NCI-H1092 (cell line): ENCODE measurements at places on chromosomes 2 and 18.
A peak's percentile ranks its signal among the peaks of the same experiment; 100 is the strongest.

- no peak for DNase-seq
These were observed 4.9 kb downstream of the STAT4 start for GRCh38 chr2:191145769-191146471.

- DNase-seq, result no peak
These were observed 11.8 kb downstream of the CHRNA1 start for GRCh38 chr2:174752403-174753037.

DNA sequence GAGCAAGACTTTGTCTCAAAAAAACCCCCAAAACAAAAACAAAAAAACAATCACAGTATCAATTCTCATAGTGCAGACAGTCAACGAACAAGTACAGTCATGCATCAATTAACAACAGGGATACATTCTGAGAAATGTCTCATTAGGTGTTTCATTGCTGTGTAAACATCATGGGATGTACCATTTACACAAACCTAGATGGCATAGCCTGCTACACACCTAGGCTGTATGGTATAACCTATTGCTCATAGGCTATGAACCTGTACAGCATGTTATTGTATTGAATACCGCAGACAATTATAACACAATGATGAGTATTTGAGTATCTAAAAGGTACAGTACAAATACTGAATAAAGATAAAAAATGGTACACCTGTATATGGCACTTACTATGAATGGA lies 67.8 kb upstream of the LMAN1 start:
- DNase-seq, result no peak

GRCh38 chr2:218259099-218259961 lies 1.5 kb upstream of the GPBAR1 start:
- DNase-seq, result no peak

GRCh38 chr18:55290898-55291297 lies 297.1 kb downstream of the TCF4 start:
- DNase-seq, result no peak

GRCh38 chr2:204051476-204051875 lies 114.9 kb downstream of the ICOS start:
- no peak for DNase-seq

GRCh38 chr18:77373730-77374445 lies 124.2 kb downstream of the GALR1 start:
- no peak for DNase-seq

GRCh38 chr18:52678551-52678950 lies 338.6 kb downstream of the DCC start:
- DNase-seq, result no peak

DNA sequence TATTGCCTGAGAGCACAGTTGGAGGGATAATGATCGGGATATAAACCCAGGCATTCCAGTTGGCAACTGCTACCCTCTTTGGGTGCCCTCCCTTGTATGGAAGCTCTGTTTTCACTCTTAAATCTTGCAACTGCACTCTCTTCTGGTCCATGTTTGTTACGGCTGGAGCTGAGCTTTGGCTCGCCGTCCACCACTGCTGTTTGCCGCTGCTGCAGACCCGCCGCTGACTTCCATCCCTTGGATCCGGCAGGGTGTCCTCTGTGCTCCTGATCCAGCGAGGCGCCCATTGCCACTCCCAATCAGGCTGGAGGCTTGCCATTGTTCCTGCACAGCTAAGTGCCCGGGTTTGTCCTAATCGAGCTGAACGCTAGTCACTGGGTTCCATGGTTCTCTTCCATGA lies 60.7 kb downstream of the HAUS1 start:
- no peak for DNase-seq

DNA sequence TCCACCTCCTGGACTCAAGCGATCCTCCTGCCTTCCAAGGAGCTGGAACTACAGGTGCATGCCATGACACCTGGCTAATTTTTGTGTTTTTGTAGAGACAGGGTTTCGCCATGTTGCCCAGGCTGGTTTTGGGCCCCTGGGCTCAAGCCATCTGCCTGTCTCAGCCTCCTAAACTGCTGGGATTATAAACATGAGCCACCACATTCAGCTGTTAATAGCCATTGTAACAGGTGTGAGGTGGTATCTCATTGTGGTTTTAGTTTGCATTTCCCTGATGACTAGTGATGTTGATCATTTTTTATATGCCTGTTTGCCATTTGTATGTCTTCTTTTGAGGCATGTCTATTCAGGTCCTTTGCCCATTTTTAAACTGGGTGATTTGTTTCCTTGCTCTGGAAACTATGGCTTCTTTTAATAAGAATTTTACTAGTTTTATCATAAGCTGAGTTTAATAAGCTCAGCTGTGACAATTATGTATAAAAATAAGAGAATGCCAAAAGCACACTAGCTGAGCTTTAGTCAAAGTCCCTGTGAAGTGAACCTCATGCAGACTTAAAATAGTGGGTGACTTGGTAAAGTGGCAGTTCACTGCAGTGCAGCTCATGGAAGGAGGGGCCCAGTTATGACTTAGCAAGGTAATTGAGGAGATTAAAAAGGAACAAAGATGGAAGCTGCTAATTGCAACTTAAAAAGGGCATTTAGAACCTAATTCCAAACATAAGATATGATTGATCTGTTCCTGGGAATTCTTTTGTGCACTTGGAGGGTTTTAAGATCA lies 465.1 kb downstream of the TGIF1 start:
- DNase-seq, result no peak

- DNase-seq, result no peak
These were observed 27.0 kb downstream of the TMEM182 start for GRCh38 chr2:102788885-102789260.

GRCh38 chr2:44533508-44533907 lies 171.8 kb downstream of the CAMKMT start:
- no peak for DNase-seq

DNA sequence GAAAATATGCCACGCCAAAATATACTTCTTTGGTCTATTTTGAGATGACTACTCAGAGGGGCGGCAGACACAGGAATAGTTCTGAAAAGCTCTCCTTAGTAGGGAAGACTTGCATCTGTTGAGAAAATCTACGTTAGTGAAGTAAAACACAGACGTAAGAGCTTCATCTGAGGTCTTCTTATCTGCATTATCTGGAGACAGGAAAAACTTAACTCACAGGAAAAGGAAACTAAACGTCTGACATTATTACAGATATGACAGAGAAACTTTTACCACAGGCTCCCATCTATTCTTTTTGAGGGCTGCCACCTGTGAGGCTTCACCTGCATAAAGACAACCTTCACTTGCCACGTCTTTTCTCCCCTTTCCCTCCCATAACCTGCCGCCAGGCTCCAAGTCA lies 1295.7 kb downstream of the LRP1B start:
- DNase-seq, result no peak

DNA sequence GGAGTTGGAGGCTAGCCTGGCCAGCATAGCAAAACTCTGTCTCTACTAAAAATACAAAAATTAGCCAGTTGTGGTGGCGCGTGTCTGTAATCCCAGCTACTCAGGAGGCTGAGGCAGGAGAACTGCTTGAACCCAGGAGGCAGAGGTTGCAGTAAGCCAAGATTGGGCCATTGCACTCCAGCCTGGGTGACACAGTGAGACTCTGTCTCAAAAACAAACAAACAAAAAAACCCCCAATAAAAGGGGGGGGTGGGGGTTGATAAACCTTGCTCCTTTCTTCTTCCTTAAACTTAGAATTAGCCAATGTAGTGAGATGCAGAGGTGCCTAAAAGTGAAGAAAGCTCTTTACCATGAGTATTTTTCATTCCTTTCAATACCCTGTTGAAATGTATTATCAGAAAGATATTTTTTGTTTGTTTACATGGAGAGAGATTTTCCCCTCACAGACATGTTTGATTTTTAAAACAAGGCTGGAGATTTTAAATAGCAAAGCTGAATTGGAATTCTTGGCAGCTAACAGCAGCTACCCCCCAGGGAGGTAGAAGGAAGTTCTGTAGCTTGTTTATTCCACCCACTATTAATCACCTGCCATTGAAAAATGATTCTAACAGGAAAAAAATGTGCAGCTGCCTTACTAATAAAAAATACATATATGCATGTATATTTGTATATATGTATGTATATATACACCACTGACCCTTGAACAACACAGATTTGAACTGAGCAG lies 48.6 kb downstream of the GYPC start:
- no peak for DNase-seq

DNA sequence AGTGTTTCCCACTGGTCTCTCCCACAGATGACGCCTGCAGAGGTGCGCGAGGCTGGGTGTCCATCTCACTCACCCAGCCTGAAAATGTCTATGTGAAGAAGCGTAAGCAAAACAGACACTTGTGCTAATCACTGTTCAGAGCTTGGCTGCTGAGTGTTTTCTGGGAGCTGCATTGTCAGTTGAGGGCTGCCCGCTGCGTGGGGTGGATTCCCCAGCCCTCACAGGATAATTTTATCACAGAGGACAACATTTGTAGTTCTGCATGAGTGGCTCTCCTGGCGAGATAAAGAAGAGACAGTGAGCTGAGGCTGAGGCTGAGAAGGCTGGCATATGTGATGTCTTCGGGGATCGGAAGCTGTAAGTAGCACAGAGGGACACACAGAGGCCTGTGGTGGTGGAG lies 16.2 kb upstream of the CAPN13 start:
- DNase-seq, result no peak

DNA sequence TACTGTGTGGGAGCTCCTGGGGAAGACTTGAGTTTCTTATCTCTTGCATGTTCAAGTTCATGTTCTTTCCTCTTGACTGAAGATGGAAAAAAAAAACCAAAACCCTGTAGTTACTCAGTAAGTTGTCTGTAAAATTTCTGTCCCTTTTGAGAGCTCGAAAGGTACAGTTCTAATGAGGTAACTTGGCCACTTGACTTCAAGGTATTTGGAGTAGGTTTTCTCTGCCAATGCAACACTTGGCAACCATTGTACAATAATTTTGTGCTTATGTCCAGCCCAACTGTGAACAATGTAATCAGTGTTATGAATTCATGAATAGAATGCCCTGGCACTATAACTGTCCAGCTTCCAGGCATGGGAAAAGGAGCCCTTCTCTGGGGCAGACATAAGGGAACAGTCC lies 111.0 kb downstream of the LIPG start:
- no peak for DNase-seq

DNA sequence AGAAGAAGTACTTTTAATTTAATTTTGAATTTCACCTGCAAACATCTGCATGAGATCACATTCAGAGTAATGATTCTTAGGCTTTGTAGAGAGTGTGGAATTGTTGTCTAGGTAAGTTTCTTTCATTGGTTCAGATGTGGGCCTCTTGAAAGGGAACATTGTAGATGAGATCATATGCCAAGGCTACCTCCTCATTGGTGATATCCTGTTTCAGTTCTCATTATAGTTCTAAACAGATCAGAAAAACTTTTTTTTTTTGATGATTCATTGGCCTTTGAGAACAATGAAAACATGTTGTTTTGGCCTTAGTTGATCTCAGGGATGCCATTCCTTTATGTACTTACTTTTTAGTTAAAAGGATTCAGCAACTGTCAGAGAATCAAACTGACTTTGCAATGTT lies 44.5 kb downstream of the EML6 start:
- no peak for DNase-seq

GRCh38 chr18:77145364-77145901 lies 12.8 kb upstream of the MBP start:
- DNase-seq, result no peak

DNA sequence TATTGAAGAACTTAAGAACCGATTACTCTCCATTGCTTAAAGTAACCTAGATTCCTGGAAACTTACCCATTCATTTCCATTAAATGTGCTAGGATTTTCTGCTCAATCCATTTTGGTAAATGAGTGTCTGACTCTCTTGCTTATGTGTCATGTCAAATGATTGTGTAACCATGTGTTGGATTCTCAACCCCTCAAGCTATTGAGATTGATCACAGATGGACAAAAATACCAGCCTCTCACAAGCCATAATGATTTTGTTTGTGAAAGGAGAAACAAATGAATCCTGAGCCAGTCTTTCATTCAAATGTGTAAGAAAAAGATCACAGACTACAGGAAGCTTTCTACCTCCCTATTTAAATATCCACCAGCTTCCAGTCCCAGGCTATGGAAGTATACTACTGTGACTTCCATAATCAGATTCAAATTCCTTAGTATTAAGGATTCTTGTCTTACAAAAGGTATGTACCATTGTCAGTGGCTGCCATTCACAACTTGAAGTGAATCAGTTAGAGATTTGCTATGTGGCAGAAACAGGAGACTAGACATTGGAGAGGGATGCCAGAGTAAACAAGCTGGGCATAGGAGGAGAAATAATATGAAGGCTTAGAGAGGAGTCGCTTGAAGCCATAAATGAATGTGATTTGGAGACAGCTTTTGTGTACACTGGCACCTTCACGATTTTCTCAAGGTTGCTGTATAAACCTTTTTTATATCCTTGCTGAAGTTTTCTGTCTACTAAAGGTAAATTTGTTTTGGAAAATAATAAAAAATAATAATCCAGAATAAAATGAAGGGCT lies 498.5 kb upstream of the SETBP1 start:
- peak; percentile 10 for DNase-seq

DNA sequence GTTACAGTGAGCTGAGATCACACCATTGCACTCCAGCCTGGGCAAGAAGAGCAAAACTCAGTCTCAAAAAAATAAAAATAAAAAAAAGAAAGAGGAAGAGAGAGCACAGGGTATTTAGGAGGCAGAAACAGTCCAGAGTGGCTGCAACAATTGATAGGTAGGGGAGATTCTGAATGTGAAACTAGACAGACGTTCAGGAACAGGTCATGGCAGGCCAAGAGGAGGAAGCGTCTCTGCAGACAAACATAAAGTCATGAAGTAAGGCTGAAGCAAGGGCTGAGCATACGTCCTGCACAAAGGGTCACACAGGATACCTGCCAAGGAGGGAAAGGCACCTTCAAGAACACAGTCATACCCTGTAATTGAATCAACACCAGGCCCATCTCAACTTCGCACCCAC lies 64.1 kb upstream of the ZNF532 start:
- DNase-seq, result no peak

DNA sequence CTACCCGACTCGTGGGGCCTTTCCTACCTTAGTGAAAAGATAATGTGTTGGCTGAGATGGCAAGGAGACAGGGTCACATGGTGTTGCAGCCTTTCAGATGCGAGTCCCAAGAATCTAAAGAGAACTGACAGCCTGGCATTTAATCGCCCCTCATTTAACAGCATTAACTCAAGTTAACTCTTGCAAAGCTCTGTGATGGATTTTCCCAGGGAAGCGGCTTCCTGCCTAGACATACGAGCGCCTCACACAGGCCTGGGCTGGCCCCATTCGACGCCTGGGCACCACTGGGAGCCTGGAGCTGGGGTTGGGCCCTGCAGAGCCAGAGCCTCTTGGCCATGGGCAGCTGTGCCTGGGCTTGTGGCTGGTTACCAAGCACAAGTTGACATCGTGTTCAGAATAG lies 140.8 kb downstream of the SEPTIN10 start:
- no peak for DNase-seq

GRCh38 chr2:241771286-241772062 lies 5.1 kb upstream of the GAL3ST2 start:
- DNase-seq, result no peak

GRCh38 chr2:159982270-159982669 lies 80.1 kb downstream of the PLA2R1 start:
- DNase-seq, result no peak

DNA sequence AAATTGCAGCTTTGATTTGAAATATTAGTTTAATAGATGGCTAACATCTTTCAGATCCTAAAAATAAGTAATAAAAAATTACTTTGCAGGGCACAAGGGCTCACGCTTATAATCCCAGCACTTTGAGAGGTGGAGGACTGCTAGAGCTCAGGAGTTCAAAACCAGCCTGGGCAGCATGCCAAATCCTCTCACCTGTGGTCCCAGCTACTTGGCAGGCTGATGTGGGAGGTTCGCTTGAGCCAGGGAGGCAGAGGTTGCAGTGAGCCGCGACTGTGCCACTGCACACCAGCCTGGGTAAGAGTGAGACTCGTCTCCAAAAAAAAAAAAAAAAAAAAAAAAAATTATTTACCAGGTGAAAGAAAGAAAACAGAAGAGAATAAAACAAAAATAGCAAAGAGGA lies 449.8 kb downstream of the NRXN1 start:
- peak; percentile 41 for DNase-seq

GRCh38 chr18:58488041-58488440 lies 140.8 kb downstream of the ALPK2 start:
- DNase-seq, result no peak
